Psoas muscle (tissue), 8 donors: ENCODE measurements at places on chromosomes 12 and 14. TPM values are rescaled to one million over a fixed set of nuclear protein-coding genes. Genes with fewer than 3 reads are reported as not detected.

Gene CLEC1B
- not detected for polyA plus RNA-seq

GRCh38 chr14:88229428-88229827, 93.6 kb downstream of the KCNK10 start:
- H3K4me1 ChIP-seq: no peaks in the 10 kb centered on the region
- no peaks in the 10 kb centered on the region for H3K36me3 ChIP-seq
- no peak for DNase-seq
- H3K27ac ChIP-seq: no peak overlapping the region

GRCh38 chr12:4143896-4144295, 129.7 kb upstream of the CCND2 start:
- no peak overlapping the region for H3K4me3 ChIP-seq
- no peak for DNase-seq
- no peak overlapping the region for H3K27ac ChIP-seq
- no peaks in the 10 kb centered on the region for H3K4me1 ChIP-seq
- H3K27me3 ChIP-seq: no peaks in the 10 kb centered on the region
- no peaks in the 10 kb centered on the region for H3K36me3 ChIP-seq

DNA sequence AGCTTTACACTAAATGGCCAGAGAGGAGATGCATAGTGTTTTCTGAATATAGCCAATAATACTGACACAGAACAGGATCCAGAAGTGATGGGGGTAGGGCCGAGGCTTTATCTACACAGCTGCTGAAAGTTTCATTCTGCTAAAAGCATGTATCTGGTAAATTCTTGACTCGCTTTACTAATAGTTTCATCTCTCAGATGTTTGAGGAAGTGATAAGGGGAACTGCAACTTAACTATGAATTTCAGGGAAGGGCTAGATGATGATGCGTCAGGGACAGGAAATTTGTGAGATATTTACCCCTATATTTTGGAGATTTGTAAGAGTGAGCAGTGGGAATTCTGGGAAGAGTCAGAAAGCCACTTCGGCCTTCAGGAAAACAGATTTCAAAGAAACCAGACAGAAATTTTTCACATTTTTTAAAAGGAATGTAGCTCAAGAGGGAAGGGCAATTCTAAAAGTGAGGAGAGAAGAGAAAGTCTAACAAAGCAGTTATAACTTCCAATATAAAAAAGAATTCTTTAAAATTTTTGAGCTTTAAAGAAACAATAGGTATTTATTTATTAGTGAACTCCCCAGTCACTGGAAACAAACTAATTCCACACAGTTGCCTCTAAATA, 243.1 kb downstream of the BCAT1 start:
- DNase-seq: no peak
- H3K27ac ChIP-seq: no peak overlapping the region
- no peak overlapping the region for H3K4me3 ChIP-seq
- no peaks in the 10 kb centered on the region for H3K27me3 ChIP-seq
- H3K36me3 ChIP-seq: no peaks in the 10 kb centered on the region
- no peaks in the 10 kb centered on the region for H3K4me1 ChIP-seq

DNA sequence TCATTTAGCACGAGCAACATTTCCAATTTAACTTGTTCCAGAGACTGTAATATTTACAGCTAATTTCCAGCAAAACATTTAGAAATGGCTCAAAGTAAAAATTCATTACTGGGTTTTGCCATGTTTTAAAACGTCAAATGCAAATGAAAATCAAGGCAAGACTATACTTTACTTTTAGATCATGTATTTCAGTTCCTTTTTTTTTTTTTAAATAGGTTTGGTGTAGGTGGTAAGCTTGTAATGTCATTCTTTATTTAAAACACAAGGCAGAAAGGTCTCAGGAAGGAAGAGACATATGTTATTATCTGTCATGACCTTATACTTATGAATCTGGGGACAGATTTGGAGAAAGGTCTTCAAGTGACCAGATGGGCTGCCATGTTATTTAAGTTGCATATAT, 54.1 kb downstream of the GRIP1 start:
- no peaks in the 10 kb centered on the region for H3K27me3 ChIP-seq
- H3K4me1 ChIP-seq: no peaks in the 10 kb centered on the region
- no peak overlapping the region for H3K27ac ChIP-seq
- H3K36me3 ChIP-seq: no peaks in the 10 kb centered on the region

DNA sequence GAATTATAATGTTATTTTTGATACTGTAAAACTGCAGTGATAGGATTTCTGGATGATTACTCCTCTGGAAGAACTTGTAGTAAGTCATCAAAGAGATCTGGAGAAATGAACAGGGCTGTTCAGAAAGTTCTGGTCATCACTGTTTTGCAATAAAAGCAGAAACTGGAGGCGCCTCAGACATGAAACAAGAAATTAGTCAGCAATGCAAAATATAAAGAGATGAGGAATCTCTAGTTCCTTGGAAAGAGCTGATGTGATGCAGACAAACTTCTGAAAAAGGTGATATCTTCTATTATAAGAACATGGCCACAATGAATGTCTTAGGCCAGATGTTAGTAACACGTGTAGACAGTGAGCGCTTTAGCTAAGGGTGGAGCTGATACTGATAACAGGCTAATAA, 9.5 kb downstream of the ACIN1 start:
- H3K4me3 ChIP-seq: no peak overlapping the region
- H3K4me1 ChIP-seq: no peaks in the 10 kb centered on the region
- no peak overlapping the region for H3K27ac ChIP-seq
- DNase-seq: no peak
- peaks cover 11% of the 10 kb centered on the region for H3K36me3 ChIP-seq
- no peaks in the 10 kb centered on the region for H3K27me3 ChIP-seq
